ENCODE measurements at places on chromosomes 4 and X.

- DNase-seq: no peak
Measured at GRCh38 chrX:10296576-10296975, 139.8 kb downstream of the CLCN4 start.

- no peak for DNase-seq
Measured at GRCh38 chrX:69257499-69258127, 92.4 kb upstream of the PJA1 start.

DNA sequence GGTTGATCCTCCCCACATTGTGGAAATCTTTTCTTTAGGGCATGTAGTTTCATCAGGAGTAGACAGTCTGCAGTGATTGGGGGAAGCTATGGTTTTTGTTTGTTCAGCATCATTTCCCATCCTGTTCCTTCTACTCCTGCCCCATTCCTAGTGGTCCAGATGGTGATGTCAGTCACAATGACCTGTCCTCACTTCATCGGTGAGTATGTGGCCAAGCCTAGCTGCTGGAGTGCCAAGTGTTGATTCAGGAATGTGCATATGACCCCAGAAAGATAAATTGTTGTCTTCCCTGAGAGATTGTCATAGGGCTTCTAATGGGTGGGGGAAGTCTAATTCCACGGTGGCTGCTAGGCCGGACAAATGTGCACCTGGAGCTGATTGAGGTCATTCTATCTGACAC is 130.6 kb upstream of the FAT1 start:
- DNase-seq: no peak

- DNase-seq: no peak
Measured at GRCh38 chr4:10747186-10747585, 62.6 kb upstream of the CLNK start.

DNA sequence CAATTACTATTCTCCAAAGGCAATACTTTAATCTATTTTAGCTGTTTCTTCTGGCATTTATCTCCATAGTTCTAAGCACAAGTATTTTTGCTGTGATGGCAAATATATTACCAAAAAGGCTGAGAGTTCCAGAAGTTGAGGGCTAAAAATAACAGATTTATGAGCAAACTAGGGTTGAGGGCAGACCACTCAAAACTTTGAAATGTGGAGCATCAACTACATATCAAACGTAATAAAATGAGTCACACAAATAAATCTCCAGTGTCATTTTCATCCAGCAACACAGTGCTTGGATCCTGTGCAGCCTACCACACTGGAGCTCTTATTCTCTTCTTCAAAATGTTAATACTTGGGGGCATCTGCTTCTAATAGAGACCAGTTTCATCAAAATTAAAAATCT is 163.9 kb downstream of the HS3ST1 start:
- no peak for DNase-seq

- no peak for DNase-seq
Measured at GRCh38 chr4:17309567-17310268, 202.2 kb downstream of the QDPR start.

DNA sequence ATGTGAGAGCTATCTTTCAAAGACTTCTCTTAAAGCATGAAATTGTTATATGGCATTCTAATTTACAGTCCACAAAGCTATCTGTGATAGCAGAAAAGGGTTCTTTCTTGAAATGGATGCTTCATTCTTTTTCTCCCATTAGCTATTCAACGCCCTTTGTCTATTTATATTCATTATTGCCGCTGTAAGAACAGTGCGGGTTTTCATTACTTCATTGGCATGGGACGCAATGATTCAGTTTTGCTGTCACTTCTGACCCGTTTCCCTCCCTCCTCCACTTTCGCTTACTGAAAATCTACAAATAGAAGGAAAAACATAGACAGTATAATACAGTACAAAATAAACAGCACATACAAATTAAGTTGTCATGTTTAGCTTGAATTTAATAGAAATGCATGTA is 394.6 kb downstream of the PCDH7 start:
- no peak for DNase-seq

- no peak for DNase-seq
Measured at GRCh38 chr4:151246742-151247141, 30.2 kb upstream of the PRSS48 start.

DNA sequence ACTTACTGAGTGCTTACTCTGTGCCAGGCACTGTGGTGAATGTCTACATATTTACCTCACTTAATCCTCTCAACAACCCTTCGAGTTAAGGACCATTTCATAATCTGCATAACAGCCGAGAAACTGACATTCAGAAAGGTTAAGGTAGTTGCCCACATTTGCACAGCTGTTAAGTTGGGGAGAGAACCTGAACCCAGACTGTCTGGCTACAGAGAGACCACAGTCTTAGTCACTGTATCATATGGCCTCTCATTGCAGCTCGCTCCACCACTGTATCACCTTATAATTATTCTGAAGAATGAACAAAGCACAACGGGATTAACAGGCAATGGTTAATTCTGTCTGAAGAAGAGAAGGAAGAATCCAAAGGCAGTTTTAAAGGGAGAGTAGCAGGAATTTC is 98.5 kb downstream of the ADGRA3 start:
- peak; percentile 25 for DNase-seq

- DNase-seq: no peak
Measured at GRCh38 chr4:80004319-80004718, 68.7 kb downstream of the ANTXR2 start.

DNA sequence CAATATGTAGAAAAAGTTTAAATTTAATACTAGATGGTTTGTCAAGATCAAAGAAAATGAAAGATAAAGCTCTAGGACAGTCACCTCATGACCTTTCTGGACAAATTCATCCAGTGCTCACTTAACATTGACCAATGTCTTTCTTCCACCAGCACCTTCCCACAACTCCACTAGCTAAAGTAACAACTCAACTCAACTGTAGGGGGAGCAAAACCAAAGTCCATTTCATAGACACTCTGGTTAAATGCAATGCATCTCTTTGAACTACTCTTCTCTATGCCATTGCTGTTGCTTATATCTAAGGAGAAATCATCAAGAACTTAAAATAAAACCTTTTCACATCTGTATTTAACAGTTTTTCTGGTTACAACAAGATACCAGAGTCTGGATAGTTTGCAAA is 25.1 kb downstream of the UGT2B4 start:
- DNase-seq: no peak

GRCh38 chrX:133399411-133399810 is 15.9 kb downstream of the GPC4 start:
- no peak for DNase-seq

GRCh38 chr4:21869978-21870745 is 78.4 kb downstream of the KCNIP4 start:
- DNase-seq: no peak
